GM06990 (cell line): ENCODE measurements at places on chromosomes 12 and 14.

DNA sequence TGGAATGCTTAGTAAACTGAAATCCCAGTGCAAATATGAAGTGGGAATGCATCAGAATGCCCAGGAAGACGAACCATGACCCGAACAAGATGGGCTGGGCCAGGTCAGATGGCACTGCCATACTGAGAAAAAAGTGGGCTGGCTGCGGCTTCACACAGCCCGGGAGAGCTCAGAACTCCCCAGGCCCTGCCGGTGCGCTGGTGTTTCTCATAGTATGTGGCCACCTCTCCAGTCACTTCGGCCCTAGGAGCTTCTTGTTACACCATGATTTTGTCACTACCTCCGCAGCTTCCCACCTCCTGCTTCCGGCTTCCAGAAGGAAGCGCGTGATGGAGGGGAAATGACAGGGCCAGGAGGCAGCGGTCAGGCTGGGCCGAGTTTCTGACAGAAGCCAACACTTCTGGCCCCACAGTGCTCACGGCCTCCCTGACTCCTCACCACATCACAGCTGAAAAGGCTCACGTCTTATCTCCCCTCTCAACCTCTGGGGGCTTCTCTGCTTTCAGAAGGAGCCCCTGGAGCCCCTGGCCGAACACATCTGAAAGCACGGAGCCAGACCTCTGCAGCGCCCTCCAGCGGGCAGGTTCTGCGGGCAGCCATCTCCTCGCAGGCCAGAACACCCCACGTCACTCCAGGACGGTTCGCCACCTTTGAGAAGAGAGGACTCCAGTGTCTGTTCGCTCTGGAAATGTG lies 30.7 kb downstream of the DAD1 start:
- no peak for DNase-seq

DNA sequence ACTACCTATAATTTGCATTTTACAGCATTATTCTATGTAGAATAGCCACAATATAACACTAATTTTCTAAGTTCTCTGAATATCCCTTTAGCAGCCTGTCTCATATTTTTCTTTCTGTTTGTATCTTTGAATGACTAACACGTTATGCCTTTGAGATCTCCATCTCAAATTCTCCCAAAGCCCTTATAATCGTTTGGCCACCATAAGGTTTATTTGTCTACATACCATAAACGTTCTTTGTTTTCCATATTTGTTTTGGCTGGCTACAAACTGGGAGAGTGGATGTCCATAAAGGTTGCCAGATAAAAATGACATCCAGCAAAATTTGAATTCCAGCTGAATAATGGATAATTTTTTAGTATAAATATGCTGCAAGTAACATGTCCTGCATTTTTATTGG lies 203.7 kb downstream of the STXBP6 start:
- DNase-seq: no peak

GRCh38 chr12:85308374-85308773 lies 28.4 kb downstream of the ALX1 start:
- no peak for DNase-seq

DNA sequence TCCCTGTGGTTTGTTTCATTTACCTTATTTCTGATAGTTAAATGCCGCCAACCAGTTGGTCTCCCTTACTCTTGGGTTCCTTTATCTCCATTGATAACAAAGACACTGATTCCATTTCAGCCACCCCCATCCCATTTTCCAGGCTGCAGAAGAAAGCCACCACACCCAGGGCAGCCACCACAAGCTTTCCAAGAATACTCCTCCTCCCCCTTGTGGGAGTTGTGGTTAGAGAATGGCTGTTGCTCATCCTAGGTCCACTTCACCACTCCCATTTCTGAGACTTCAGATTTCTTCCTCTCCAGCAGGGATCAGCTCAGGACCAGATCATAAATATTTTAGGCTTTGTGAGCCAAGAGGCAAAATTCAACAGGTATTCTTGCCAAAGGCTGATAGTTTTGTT lies 73.9 kb downstream of the ANO4 start:
- DNase-seq: no peak

GRCh38 chr12:50720085-50720484 lies 43.8 kb upstream of the ATF1 start:
- DNase-seq: no peak

DNA sequence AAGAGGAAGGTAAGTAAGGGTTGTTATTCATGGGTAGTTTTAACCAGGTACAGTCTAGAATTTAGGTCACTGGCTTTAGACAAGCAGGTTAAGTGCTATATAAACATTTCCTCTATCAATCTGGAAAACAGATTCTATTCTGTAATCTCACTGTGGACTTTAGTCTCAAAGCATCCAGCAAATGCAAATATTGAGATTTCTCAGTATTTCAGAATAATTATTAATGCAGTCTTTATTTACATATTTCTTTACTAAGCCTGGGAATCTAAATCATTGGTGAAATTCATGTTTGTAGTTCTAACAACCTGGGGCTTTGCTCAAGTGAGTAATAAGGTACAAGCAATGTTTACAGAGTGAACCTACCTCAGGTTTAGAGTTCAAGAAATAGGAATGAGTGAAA lies 61.9 kb downstream of the SLC41A2 start:
- DNase-seq: no peak

GRCh38 chr14:76780058-76780345 lies 18.7 kb downstream of the VASH1 start:
- no peak for DNase-seq

DNA sequence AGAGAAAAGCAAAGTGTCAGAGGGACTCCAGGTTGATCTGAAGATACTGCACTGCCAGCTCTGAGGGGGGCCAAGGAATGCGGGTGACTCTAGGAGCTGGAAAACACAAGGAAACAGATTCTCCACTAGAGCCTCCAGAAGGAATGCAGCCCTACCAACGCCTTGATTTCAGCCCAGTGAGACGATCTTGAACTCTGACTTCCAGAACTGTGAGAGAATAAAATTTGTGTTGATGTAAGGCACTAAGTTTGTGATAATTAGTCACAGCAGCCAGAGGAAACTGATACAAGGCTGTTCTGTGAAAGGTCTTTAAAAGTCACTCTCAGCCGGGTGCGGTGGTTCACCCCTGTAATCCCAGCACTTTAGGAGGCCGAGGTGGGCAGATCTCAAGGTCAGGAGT lies 34.2 kb downstream of the CKAP4 start:
- DNase-seq: no peak

- no peak for DNase-seq
Measured at GRCh38 chr12:126248871-126249403, 1183.7 kb downstream of the AACS start.

GRCh38 chr14:89881839-89882238 lies 72.7 kb downstream of the EFCAB11 start:
- DNase-seq: peak; percentile 8

- DNase-seq: no peak
Measured at GRCh38 chr14:37122288-37122687, 50.1 kb downstream of the SLC25A21 start.

- no peak for DNase-seq
Measured at GRCh38 chr12:107818984-107819383, 44.5 kb downstream of the ASCL4 start.

GRCh38 chr14:98756749-98757148 lies 515.2 kb downstream of the BCL11B start:
- DNase-seq: no peak

GRCh38 chr12:57105011-57105753 lies 6.0 kb downstream of the STAT6 start:
- DNase-seq: no peak

DNA sequence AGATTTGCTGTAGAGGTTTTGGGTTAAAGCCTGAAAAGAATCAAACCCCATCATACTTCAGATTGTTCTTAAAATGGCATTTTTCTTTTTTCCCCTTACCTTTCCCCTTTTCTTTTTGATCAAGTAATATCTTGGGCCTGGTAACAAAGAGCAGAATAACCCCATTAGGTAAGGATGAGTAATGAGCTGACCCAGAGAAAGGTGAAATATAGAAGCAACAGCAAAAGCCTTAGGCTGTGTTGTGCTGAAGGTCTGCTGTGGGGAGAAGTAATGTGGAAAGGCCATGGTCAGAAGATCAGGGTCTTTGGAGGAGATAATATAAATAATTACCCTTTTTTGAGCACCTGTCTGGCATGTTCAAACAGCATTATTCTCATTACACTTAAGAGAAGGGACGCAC lies 42.3 kb downstream of the MIA2 start:
- no peak for DNase-seq

DNA sequence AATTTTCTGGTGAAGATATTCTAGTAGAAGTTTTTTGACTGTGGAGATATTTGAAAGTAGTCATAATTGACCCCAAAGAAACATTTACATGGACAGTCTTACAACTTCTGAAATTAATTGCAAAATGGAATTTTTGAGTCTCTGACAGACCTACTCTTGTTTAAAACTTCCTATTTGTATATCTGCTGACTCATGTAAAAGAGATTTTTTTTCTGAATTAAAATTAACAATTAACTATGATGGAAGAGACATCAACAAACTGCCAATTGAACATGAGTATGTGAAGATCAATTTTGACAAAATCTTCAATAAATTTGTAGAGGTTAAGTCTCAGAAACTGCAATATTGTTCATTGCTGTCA lies 108.5 kb upstream of the MAX start:
- no peak for DNase-seq

DNA sequence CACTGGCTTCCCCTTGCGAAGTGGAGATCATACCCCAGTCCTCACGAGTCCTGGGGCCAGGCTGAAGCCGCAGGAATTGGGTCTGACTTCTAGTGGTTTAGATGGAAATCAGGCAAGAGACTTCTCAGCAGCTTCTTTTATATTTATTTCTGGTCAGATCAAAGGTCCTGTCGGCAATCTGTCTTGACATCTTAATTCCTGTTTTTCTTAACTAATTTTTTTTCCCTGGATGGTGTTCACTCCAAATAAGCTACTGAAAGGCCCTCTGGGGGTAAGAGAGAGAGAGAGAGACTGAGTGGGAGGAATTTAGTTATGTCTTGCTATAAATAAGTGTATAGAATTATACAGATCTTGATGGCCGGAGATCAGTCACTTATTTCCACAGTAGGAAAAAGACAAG lies 698.7 kb upstream of the TBX3 start:
- no peak for DNase-seq

- no peak for DNase-seq
Measured at GRCh38 chr12:38872156-38872555, 33.2 kb downstream of the CPNE8 start.

DNA sequence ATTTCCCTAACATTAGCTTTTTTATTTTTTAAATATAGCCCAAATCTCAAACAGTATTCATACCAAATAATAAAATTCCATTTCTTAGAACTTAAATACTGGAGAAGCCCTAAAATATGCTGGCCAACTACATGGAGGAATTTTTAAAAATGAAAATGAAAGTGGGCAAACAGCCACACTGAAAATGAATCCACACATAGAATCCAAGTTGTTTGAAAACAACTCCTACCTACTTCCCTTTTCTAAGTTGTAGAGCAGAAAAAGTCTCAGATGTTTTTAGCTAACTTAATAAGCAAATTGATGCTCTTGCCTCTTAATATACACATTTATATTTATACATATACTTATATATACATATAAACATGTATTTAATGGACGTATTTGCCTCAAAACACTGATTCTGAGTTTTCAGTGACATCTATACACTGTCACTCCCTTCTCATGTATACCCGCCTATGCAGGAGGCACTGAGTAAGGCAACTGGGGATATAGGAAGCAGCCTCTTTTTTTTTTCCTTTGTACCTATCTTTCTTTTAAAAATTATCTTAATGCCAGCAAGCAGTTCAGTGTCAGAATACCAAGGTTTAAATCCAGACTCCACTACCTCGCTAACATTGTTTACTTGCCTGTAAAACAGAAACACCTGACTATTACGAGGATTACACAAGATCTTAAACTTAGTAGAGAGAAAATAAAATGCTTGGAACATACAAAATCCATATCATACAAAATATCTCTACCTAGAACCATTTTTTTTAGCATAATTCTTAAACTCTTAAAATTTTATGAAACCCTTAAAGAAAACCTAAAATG lies 13.3 kb downstream of the DICER1 start:
- DNase-seq: no peak

- no peak for DNase-seq
Measured at GRCh38 chr14:29264865-29265264, 498.3 kb downstream of the FOXG1 start.

DNA sequence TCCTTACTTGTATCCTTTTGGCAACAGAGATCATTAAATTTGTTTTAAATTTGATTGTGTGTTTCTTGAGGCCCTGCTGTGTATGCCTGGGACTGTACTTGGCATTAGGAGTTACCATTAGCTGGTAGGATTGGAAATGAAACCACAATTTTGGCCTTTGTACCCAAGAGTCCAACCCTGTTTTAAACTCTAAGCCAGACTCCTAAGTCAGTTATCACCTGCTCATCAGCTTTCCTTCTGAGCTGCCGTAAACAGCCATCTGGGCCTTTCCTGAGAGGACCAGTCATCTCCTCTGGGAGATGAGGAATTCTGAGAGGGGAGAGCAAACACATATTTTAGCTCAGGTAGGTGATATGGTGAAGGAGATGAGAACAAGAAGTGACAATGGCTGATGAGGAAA lies 74.3 kb upstream of the SRSF5 start:
- DNase-seq: no peak

DNA sequence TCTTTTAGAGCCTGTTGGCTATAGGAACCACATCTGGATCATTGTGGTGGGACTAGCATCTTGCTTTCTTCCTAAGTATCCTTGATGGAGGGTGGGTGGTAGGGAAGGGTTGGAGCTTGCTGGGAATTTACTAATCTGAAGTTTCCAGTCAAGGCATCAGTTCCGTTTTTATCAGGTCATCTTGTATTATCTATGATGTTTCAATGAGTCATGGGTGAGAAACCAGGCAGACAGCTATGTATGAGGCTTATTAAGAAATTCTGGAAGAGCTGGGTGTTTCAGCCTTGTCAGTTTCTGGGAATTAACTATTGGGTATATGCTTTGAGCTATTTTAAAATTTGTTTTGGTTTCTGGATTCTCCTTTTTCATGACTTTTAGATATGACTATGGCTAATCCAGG lies 11.3 kb downstream of the TSFM start:
- no peak for DNase-seq

- DNase-seq: no peak
Measured at GRCh38 chr12:570435-570920, 92.8 kb downstream of the NINJ2 start.

DNA sequence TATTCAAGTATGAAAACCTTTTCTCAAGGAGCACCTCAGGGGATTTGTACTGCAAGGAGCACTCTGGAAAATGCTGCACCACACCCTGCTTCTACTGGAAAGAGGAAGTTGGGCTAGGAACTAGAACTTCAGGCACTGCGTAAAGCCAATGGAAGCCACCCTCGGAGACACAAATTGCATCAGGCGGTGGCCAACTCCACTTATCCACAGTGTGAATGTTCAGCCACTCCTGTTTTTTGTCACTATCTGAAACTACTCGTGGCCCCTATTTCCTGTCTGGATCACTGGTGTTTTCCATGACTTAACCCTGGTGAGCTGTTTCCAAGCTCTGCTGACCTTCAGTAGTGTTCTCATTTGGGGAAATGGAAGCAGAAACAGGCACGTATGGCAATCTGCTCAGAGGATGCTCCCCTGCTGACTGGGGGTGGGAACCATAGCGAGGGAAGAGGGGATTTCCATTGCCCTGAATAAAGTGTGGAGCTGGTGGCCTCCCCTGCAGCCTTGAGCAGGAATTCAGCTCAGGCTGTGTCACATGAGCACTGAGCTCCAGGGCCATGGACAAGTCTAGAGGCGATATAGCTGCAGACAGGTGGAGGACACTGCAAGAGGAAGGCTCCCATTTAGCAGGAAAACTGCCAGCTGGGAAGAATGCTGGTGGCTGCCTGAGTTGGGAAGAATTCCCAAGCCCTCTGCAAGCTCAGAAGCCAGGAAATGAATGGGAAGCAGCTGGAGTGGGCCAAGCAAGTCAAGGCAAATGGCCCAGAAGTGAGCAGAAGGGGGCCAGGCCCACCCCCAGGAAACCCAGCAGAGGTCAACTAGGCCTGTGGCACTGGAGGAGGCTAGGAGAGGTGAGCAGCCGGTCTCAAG lies 50.5 kb upstream of the RAP1B start:
- no peak for DNase-seq

- DNase-seq: peak; percentile 34
Measured at GRCh38 chr12:49428793-49429192, 61.5 kb downstream of the SPATS2 start.
